ENCODE measurements at places on chromosomes 3 and 15.

- peak; percentile 7 for DNase-seq
Measured at GRCh38 chr15:70284438-70285214, 186.9 kb upstream of the TLE3 start.

- no peak for DNase-seq
Measured at GRCh38 chr15:98581715-98582114, 66.6 kb upstream of the IGF1R start.

- no peak for DNase-seq
Measured at GRCh38 chr15:29014493-29014892, 128.7 kb downstream of the APBA2 start.

- no peak for DNase-seq
Measured at GRCh38 chr3:50269977-50270413, 1.0 kb downstream of the SEMA3B start.

- DNase-seq = no peak
Measured at GRCh38 chr3:154085071-154085470, 36.1 kb upstream of the ARHGEF26 start.

GRCh38 chr3:125375950-125376679, 990 bp upstream of the ZNF148 start:
- DNase-seq = peak; percentile 94

DNA sequence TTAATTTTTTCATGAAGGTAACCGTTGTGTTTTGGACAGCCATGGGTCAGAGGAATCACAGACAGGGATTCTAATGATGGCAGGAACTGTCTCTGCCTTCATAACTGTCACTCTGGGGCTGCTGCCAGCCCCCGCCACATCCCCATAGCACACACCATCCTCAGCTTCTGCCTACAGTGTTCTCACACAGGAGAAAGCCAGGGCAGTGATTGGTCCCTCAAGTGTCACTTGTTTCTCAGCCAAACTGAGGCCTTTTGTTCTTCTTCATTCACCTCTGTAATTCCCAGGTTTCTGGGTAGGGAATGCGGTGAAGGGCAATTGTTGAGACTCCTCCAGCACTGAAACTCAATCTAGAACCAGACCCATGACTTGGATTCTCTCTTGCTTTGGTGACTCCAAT, 65.4 kb upstream of the C3orf80 start:
- DNase-seq = no peak

DNA sequence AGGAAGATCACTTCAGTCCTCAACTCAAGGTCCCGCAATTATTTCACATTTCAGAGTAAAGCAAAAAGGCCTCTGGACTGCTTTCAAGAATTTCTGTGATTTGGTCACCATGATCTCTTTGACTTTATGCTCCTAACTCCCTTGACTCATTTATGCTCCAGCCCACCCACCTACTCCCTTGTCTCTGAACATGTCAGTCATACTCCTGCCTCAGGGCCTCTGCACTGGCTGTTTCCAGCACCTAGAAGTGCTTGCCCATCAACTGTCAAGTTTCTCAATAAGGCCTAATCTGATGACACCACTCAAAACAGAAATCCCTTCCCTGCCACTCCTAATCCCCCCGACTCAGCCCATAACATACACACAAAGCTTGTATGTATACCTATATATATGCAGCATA, 36.1 kb upstream of the CSPG5 start:
- no peak for DNase-seq

- DNase-seq = no peak
Measured at GRCh38 chr3:136186846-136187245, 9.3 kb downstream of the MSL2 start.

DNA sequence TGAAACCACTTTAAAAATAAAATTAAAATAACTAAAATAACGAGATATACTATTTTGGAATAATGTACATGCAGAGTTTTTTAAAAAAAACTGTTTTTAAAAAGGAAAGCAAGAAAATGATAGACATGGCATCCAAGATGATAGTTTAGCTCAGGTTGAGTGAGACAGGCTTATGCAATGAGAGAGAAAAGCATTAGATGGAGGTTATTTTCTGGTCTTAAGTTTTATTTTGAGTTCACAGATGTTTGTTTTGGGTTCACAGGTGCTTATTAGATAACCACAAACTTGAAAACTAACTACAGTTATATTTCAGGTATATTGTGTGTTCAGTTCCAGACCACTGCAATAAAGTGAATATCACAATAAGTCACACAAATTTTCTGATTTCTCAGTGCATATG, 413.6 kb upstream of the TMCO5A start:
- no peak for DNase-seq

GRCh38 chr3:123562547-123562946, 22.3 kb downstream of the HACD2 start:
- no peak for DNase-seq

GRCh38 chr3:188219147-188219546, 65.2 kb downstream of the LPP start:
- DNase-seq = no peak

GRCh38 chr15:69852916-69853315, 244.8 kb downstream of the TLE3 start:
- no peak for DNase-seq

DNA sequence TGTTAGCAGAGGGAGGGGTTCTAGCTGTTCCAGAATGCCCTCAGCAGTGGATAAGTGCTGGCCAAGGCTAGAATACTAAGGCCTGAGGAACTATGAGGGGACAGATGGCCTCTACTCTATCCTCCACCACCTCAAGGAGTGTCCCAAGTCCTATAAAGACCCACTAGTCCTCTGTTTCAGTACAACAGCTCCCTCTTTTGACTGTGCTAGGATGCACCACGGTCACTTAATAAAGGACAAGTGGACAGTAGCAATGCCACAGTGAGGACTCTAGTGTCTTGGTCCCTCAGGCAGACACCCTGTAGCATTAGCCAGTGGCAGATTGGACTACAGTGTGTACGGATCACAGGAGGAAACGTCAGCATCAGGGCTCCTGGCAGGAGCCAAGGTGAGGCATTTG, 171.8 kb upstream of the PROK2 start:
- DNase-seq = peak; percentile 4

DNA sequence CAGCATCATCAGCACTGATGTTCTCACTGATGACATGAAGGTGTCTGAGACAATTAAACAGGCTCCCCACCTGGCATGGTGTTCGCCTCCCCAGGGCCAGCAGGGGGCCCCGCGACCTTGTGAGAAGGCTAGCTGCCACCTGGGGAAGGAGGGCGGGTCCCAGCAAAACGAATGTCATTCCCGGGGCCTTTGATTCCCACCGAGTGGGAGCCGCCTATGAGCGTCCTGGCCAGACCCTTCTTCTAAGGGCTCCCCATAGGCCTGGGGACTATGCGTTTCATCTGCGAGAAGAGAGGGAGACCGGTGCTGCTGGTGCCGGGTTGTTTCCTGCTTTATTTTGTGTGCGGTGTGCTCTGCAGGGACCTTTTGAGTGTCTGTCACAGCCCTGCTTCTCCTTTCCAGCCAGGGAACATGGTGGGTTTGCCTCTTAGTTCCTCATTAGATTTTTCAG, 20.5 kb upstream of the MINDY4B start:
- DNase-seq = peak; percentile 93

DNA sequence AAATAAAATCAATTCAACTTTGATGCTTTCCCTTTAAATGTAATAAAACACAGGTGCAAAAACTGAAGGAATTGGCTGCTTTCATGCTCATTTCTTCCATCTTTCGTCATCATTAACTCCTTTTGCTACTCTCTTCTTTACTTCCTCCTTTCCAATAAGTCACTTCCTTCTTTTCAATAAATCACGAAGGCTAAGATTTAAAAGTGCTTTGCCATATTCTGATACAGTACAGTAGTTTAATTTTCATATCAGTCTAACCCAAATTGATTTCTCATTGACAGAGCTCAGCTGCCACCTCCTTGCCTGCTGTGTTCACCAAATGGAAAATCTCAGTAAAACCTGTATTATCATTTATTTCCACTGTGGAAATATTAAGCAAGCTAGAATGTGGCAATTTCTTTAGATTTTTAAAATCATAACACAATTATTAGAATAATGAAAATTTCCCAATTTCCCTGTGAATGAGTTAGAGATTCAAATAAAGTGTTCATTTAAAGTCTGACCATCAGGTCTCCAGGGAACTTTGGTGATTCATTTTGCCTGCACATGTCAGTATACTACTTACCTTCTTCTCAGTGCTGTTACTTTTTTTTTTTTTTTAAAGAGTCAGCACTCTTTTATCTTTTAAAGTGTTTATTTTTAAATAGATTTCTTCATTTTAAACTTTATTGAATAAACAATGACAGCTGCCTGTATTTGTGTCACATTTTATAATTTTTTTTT, 41.6 kb downstream of the NANOGP8 start:
- no peak for DNase-seq

DNA sequence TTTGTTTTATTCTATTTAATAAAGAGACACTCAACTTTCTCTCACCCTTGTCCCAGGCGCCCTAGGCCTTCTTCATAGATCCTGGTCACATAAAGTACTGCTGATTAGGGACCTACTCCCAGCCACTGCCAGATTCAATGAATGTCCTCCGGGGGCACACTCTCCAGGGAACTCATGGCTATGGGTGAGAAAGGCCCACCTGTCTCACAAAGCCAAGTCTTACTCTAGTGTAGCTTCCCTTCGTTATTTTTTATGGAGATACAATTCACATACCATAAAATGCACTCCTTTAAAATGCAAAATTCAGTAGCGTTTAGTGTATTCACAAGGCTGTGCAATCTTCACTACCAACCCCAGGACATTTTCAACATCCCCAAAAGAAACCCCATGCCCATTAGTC, 87.8 kb downstream of the ADCY5 start:
- no peak for DNase-seq

GRCh38 chr3:46676601-46677410, 16.7 kb downstream of the ALS2CL start:
- DNase-seq = no peak

GRCh38 chr3:19937459-19938294, 3.7 kb upstream of the EFHB start:
- DNase-seq = no peak

DNA sequence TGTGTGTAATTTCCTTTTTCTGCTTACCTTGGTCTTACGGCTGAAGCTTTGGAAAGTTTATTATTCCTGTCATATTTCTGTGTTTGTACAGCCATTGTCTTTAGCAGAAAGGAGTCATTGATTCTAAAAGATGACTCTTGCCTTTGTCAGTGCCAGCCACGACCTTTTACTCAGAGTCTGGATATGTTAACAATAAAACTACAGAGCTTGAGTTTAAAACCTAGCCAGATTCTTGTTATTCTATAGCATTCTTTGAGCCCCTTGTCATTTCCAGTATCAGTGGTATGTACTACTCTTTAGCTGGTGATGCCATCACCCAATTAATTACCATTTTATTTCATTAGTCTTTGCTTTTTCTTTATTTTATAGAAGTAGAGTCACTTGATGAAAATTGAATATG, 142.4 kb downstream of the TCF12 start:
- peak; percentile 10 for DNase-seq

DNA sequence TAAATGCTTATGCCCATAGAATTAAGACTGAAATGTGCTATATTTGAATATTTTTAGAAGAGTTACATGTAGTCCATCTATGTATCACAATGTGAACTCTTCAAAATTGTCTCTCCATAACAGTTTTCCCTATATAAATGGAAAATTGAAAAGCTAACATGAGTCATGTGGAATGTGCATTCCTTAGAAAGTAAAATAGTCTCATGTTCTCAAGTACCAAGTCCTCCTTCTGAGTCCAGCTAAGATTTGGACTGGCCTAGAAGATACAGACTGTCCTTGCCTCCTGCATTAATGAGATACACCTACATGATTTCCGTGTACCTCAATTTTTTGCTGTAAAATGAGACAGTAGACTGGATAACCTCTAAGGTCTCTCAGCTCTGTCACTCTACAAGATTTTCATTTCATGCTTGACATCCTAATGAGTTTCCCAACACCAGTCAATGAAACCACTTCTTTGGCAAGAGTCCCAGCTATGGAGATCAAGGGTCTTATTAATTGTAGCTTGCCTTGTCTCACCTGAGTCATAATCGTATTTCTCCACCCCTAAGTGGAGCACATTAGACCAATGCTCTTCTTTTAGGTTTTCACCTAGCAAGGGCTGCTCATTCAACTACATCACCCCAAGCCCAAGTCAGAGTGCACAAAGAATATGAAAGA, 350.6 kb upstream of the IL12A start:
- no peak for DNase-seq

- no peak for DNase-seq
Measured at GRCh38 chr3:12308517-12308916, 19.6 kb downstream of the PPARG start.

GRCh38 chr15:78875107-78875914, 2.6 kb downstream of the MORF4L1 start:
- DNase-seq = no peak

GRCh38 chr3:52099001-52099401, 42.6 kb upstream of the DUSP7 start:
- no peak for DNase-seq

DNA sequence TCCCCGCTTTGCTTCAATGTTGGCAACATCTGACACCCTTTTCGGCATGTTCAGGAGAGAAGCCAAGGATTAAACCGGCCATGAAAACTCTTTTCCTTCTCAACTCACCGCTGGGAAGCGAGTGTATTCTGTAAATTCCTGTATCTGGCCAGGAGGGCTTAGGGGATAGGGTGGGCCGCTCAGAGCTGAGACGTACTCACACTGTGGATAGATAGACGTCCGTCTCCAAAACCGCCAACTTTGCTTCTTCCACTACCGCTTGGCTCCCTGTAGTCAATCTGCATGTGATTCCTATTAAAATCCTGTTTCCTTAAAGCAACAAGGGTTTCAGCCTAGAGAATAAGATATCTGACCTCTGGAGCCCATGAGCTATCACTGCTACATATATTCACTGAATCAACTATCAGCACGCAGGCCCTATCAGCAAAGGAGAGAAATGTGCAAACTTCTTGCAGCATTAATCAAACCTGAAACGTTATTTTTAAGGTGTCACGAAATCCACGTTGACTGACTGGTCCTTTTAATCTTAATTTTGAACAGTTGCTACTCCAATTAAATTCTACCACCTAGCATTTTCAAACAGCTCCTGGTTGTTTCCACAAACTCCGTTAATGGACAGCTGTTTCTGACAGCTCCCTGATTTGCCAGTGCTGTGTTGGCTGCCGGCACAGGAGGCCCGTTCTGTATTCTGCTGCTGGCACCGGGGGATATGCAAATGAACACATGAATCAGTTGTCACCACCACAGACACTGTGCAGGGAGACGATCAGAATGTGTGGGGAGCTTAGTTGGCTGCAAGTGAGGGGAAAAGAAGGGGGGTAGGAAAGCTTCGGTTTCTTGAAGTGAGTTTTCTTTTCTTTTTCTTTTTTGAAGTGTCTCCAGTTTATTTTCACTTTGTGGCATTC, 438.9 kb upstream of the ARRDC4 start:
- no peak for DNase-seq

DNA sequence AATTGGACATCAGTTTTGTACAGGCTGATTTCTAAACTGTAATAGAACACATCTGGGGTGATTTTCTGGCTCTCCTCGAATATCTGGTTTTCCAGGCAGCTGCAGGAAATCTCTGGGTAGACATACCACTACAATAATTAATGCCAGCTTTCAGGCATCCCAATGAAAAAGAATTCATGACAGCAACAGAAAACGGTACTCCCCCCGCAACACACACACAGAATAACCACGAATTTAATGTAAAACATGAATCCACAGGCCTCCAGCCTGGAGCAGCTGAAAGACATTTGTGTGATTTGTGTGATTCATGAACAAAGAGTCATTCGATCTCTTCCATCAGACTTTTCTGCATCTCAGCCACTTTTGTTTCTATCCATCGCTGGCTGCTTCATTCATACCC, 262.2 kb downstream of the MAGI1 start:
- DNase-seq = no peak

All from NCI-H146 (cell line).